Activated naive CD4-positive, alpha-beta T cell (primary cell): ENCODE measurements at places on chromosomes 5 and 9.

GRCh38 chr9:118785456-118785855, 583.8 kb downstream of the BRINP1 start:
- DNase-seq: no peak

DNA sequence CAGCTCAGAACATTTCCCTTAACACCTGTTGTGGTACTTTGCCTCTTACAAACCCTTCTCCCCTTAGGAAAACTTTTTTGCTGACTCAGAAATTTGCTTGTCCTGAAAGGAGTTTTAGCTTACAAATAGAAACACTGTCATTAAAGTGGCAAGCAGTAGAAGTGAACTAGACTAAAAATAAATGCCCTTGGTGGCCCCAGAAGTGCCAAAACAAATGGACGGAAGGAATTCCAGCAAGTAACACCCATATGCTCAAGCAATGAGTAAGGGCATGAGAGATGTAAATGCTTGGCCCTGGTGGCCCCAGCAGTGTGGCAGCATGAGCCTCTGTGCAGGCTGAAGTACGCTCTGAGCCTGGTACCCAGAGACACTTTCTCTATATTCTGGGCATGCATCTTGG, 8.6 kb downstream of the VLDLR start:
- no peak for DNase-seq

DNA sequence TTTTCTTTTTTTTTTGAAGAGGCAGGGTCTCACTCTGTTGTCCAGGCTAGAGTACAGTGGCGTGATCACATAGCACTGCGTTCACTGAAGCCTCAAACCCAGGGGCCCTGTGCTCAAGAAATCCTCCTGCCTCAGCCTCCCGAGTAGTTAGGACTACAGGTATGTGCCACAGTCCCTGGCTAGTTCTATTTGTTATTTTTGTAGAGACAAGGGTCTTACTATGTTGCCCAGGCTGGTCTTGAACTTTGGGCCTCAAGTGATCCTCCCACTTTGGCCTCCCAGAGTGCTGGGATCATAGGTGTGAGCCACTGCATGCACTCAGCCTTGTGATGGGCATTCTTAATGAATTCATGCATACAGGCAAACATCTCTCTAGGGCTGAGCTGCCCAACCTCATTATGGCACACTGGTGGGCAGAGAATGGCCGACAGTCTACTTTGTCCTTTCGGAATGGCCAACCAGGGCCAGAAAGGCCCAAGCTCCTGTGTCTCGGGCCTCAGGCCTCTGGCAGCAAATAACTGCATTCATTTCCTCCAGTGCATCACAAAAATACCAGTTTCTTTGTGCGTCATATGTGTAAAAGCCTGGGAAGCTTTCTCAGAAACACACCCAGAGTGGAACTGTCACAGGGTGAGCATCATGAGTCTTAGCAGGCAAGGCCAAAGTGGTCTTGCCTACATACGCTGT, 27.2 kb downstream of the ANXA6 start:
- no peak for DNase-seq

DNA sequence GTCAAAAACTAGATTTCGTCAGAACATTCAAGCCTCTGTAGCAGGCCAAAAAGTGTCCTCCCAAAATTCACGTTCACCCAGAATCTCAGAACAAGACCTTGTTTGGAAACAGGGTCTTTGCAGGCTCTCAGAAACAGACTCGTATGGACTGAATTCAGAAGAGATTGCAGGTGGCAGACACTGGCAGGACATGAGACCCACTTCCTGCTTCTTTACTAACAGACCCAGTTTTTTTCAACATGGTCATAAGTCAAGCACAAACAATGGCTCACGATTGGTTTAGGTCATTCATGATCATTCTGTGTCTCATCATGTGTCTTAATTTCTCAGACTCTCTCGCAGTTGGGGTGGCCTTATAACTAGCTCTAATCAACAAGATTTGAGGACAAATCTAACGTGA, 5.4 kb upstream of the TENT4A start:
- DNase-seq: no peak

- DNase-seq: no peak
Measured at GRCh38 chr5:171251519-171251918, 57.5 kb upstream of the TLX3 start.

- no peak for DNase-seq
Measured at GRCh38 chr5:66958201-66958979, 238.2 kb downstream of the CD180 start.

DNA sequence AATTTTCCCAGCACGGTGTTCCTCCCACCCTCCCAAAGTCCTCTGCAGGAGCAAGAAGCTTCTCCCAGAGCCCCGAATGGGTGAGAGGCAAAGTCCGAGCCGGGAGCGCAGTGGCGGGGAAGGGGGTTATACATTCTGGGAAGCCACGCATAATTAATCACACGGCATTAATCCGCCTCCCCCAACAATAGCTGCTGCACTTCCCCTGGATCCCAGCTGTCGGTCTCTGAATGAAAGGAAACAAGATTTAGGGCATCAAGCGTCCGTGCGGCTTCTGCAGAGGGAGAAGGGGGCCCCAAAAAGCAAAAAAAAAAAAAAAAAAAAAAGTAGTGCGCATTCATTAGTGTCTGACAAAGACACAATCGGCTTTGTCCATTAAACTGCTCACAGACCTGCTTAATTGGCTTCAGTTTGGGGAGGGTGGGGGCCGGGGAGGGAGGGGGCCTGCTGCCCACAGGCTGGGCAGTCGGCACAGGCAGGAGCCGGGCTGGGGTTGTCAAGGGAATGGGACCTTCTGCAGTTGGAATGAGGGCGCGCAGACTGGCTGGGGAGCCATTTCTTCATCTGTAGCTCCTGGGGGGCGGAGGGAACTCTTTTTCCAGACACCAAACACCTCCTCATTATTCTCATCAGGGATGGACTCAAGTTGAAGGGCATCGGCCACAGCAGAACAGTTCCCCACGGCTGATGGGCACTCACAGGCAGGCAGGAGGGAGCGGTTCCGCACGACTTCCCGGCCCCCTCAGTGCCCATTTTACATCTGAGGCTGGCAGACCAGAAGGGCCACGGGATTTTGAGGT, 3.4 kb downstream of the NOTCH1 start:
- DNase-seq: no peak

- DNase-seq: no peak
Measured at GRCh38 chr9:129685220-129685932, 19.9 kb downstream of the PRRX2 start.

- no peak for DNase-seq
Measured at GRCh38 chr5:96893342-96893741, 17.0 kb downstream of the ERAP2 start.

GRCh38 chr9:125574126-125574877, 132.7 kb downstream of the MAPKAP1 start:
- no peak for DNase-seq

GRCh38 chr5:77155179-77155785, 55.2 kb upstream of the PDE8B start:
- DNase-seq: no peak

GRCh38 chr9:78879324-78880100, 582.6 kb downstream of the PSAT1 start:
- no peak for DNase-seq

- no peak for DNase-seq
Measured at GRCh38 chr9:3508521-3509291, 17.1 kb downstream of the RFX3 start.

DNA sequence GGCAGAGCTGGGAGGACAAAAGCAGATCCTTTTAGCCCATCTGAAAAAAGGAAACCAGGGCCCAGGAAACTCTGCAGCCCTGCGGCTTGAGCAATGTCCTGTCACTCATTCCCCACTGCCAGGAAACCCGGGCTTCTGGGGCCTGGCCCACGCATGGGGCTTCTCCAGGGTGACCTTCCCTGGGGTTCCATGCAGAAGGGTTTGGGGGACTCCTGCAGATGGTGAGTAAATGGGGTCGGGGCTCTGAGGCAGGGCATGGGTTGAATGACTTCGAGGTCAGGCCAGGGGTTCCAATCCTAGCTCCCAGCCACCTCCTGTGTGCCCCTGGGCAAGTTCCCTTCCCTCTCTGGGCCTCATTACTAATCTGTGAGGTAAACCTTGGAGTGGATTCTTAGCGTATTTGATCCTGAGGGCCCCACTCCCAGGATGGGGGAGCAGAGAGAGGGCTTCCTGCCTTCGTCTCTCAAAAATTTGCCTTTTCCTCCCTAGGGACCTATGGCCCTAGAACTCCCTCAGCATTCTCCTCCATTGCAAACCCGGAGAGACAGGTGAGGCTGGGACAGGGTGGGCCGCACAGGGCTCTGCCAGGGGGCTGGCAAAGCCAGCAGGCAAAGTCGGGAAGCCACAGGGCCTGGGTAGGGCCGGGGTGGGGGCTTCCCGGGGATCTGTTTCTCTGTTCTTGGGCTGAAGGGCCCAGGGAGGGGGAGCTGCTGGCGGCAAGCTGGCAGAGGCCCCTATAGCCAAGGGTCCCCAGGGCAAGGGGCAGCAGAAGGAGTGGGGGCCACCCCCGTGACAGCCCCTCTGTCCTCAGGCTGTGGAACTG, 25.8 kb downstream of the ADGRD2 start:
- DNase-seq: no peak

GRCh38 chr5:78404682-78405293, 44.4 kb downstream of the SCAMP1 start:
- DNase-seq: no peak

GRCh38 chr5:111976705-111977435, 219.9 kb upstream of the NREP start:
- DNase-seq: no peak

GRCh38 chr9:120362446-120362845, 217.5 kb downstream of the CDK5RAP2 start:
- no peak for DNase-seq

- DNase-seq: no peak
Measured at GRCh38 chr5:143234162-143234842, 169.2 kb downstream of the NR3C1 start.

DNA sequence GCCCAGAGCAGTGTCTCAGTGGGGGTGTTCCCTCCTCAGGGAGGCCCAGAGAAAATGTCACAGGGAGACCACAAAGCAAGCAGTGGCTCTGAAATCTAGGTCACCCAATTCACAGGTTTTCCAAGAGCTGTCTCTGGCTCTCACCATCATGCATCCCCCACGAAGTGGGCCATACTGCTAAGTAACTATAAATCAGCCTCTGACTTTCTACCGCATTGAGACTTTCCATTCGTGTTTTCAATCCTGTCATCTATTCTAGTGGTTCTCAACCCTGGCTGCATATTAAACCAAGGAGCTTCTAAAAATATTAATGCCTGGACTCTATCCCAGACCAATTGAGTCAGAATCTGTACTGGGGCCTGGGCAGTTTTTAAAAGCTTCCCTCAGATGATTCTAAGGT, 2.0 kb upstream of the C1QTNF3 start:
- no peak for DNase-seq

GRCh38 chr9:125346080-125346732, 84.6 kb downstream of the GAPVD1 start:
- no peak for DNase-seq

DNA sequence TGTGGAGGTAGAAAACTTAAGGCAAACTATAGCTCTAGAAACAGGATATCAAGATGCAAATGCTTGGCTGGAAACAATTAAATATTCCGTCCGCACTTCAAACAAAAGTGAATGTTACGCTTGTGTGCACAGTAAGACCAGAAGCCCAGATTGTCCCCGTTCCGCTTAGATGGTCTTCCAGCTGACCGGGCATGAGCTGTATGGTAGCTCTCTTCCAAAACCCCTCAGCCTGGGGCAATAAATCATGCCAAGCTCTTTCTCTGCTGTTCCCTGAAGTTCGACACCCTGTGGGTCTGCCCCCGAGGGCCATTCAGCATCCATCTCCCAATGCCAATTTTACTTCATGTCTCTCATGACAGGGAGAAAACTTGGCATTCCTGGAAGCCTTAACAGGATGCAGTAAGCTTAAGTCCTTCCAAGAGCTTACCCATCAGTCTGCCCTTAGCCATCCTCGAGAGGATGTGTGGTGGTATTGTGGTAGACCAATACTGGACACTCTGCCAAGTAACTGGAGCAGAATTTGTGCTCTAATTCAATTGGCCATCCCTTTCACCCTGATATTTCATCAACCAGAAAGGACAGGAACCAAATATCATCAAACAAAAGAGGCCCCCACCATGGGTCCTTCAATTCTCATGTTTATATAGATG, 70.7 kb upstream of the RANBP6 start:
- no peak for DNase-seq

- no peak for DNase-seq
Measured at GRCh38 chr9:91935805-91936514, 14.1 kb downstream of the ROR2 start.
